ENCODE measurements at places on chromosomes 11 and 22.

GRCh38 chr11:119854521-119854920, 125.5 kb upstream of the NECTIN1 start:
- DNase-seq: no peak

GRCh38 chr11:120894202-120894985, 129.5 kb upstream of the TBCEL start:
- no peak for DNase-seq

DNA sequence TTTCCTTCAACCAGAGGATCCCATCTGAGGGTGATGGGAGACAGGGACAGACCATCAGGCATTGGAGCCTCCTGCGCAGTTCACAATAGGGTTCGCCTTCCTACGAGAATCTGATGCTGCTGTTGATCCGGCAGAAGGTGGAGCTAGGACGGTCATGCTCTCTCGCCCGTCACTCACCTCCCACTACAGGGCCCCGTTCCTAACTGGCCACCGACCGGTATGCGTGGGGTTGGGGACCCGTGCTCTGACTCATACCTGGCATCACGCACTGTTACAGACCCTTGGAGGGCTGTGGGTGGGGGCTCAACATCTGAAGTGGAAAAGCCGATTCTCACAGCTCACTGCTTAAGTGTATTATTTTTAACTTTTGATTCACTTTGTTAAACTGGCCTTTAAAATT, 402.3 kb downstream of the BRD1 start:
- DNase-seq: no peak

GRCh38 chr11:36540998-36541397, 26.8 kb upstream of the RAG1 start:
- DNase-seq: no peak

GRCh38 chr22:22099833-22100812, 117.5 kb upstream of the TOP3B start:
- DNase-seq: no peak

- DNase-seq: no peak
These were observed 34.3 kb downstream of the ZNF202 start for GRCh38 chr11:123707206-123707605.

GRCh38 chr22:31707519-31707918, 42.4 kb downstream of the PRR14L start:
- DNase-seq: no peak

GRCh38 chr22:38348751-38349496, 31.7 kb upstream of the CSNK1E start:
- no peak for DNase-seq

GRCh38 chr11:107844041-107844440, 14.5 kb downstream of the SLC35F2 start:
- no peak for DNase-seq

DNA sequence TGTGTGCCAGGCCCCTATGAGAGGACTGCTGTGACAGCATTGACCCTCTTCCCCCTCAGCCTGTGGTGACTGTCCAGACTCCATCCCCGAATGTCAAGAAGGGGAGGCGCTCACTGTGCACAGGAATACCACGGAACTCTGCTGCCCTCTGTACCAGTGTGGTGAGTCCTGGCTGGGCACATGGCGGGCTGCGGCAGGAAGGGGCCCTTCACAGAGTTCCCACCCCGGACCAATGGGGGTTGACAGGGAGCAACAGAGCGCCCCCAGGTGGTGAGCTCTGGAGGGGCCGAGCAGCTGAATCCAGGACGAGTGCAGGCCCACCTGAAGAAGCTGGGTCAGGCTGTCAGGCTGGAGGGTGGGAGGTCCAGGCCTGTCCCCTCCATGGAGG, 83.8 kb upstream of the MYOD1 start:
- no peak for DNase-seq

DNA sequence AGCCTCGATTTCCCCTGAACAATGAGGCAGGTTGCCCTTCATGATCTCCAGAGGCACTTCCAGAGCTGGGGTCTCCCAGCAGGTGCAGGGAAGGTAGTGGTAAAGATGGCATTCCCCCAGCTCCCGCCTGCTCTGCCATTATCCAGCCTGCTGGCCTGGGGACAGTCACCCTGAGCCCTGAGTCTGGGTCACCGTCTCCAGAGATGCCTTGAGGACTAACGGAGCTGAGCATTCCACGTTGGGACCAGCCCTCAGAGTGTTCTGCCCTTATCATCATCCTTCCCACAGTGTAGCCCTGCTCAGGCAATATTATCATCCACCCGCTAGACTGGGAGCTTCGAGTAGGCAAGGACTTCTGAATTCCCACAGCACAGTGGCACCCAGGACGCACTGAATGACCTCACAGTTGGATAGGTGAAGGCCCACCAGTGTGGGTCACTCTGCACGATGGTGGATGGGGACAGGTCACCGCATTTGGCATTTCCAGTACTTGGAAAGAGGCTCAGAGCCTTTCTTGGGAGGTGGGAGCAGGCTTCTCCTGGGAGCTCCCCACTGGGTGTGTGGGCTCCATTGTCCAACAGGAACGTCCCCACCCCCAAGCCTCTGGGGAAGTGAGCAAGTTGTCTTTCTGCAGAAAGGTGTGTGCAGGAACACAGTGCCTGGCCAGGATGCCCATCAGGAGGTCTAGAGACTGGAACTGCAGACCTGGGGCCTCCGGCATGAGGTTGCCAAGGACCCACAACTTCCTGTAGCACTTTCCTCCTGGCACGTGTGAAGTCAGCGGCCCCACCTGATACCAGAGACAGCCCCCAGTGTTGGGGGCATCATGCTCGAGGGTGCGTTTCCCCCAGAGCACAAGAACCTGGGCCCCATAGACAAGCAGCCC, 51.4 kb upstream of the WNT7B start:
- no peak for DNase-seq
